ENCODE measurements at places on chromosomes 12 and 14. TPM values are rescaled to one million over a fixed set of nuclear protein-coding genes. Genes with fewer than 3 reads are reported as not detected.

DYNLL1 gene
- polyA plus RNA-seq: 326 TPM

HOXC5 gene
- not detected for polyA plus RNA-seq

SLC2A3 gene
- 234 TPM for polyA plus RNA-seq

NTF3 gene
- not detected for polyA plus RNA-seq

DDX24 gene
- 90.3 TPM for polyA plus RNA-seq

RNASE8 gene
- not detected for polyA plus RNA-seq

PLXNC1 gene
- polyA plus RNA-seq: 4.5 TPM

BLOC1S1 gene
- polyA plus RNA-seq: 176 TPM

TEX52 gene
- polyA plus RNA-seq: not detected

COL2A1 gene
- not detected for polyA plus RNA-seq

BDKRB2 gene
- not detected for polyA plus RNA-seq

DNA sequence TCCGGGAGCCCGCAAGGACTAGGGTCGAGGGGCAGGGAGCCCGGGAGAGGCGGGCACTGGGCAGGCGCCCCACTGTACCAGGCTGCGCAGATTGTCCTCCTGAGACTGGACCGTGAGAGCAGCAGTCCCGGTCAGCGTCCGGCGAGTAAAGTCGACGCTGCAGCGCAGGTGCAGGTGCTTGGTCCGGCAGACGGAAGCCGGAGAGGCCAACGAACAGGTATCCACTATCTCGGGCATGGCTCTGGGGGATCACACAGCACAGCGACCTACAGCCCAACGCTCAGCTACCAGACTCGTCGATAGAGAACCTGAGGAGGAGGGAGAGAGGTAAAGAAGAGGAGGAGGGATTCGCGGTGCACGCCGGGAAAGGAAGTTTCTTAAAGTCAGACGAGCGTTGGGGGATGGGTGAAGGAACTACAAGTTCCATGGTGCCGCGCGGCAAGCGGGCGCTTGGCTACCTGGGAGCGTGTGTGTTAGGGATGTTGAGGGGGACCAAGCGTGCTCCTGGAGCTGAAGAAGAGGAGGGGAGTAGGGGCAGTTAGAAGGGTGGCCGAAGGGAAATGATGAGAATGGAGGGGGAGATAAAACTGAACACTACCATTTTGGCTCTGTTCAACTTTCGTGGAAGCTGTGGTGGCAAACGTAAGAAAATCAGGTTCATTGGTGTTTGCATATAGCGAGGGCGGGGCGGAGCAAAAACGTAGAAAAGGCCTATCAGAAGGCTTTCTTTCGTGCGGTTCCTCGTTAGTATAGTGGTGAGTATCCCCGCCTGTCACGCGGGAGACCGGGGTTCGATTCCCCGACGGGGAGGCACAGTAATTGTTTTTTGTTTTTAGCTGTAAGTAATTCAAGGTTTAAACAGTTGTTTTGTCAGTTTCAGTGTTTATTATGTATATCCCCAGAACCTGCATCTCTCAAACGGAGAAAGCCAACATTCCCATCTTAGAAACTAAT, at the start of gene LTA4H:
Gene LTA4H, minus strand, starts transcription at position 305 of the 954 bp plus-strand sequence. Its CDS starts 68 bp downstream, at position 237.
- peak; percentile 96 for DNase-seq

DNA sequence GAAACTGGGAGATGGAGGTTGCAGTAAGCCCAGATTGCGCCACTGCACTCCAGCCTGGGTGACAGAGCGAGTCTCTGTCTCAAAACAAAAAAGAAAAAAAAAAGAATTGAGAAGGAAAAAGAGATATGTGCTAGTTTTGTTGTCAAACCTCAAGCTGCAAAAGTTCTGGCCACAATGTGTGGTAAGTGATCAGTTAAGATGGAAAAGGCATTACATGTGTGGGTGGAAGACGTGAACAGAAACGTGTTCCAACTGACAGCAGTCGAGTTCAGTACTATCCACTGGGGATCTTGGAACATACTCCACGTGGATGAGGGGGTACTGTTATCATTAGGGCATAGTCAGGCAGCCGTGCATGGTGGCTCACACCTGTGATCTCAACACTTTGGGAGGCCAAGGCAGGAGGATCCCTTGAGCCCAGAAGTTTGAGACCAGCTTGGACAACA, 17.3 kb downstream of the GPR68 start:
- no peak for DNase-seq

DNA sequence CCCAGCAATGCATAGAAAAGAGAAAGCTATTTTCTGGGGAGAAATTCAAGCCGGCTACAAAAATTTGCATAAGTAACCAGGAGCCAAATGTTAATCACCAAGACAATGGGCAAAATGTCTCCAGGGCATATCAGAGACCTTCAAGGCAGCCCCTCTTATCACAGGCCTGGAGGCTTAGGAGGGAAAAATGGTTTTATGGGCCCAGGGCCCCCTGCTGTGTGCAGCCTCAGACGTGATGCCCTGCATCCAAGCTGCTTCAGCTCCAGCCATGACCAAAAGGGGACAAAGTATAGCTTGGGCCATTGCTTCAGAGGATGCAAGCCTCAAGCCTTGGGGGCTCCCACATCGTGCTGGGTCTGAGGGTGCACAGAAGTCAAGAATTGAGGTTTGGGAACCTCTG, 15.8 kb downstream of the TMEM233 start:
- DNase-seq: no peak

DNA sequence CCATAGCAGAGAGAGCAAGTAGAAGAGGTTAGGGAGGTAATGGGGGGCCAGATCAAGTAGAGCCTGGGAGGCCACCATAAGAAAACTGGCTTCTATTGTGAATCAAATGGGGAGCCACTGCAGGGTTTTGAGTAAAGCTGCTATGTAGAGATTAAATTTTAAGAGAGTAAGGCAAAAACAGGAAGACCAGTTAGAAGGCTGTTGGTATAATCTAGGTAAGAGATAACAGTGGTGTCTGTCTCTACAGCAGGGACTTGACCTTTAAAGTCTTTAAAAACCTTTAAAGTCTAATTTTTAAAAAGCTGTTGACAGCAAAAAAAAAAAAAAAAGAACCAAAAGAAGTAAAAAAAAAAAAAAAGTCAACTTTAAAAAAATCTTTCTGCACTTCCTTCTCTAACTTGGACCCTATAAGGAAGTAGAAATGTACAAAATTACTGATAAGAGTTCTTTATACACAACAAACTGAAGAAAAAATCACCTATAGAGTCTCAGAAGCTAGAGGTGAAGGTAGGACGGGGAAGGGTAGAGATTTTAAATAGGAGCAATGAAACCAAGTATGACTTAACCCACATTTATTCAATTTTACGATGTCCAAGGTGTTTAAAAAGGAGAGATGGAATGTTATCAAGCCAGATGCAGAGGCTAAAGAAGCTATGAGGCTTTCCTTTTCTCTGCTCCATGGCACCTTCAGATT, 26.1 kb downstream of the SGPP1 start:
- DNase-seq: no peak

GRCh38 chr12:19130224-19131024, 891 bp downstream of the PLEKHA5 start:
- peak; percentile 7 for DNase-seq

DNA sequence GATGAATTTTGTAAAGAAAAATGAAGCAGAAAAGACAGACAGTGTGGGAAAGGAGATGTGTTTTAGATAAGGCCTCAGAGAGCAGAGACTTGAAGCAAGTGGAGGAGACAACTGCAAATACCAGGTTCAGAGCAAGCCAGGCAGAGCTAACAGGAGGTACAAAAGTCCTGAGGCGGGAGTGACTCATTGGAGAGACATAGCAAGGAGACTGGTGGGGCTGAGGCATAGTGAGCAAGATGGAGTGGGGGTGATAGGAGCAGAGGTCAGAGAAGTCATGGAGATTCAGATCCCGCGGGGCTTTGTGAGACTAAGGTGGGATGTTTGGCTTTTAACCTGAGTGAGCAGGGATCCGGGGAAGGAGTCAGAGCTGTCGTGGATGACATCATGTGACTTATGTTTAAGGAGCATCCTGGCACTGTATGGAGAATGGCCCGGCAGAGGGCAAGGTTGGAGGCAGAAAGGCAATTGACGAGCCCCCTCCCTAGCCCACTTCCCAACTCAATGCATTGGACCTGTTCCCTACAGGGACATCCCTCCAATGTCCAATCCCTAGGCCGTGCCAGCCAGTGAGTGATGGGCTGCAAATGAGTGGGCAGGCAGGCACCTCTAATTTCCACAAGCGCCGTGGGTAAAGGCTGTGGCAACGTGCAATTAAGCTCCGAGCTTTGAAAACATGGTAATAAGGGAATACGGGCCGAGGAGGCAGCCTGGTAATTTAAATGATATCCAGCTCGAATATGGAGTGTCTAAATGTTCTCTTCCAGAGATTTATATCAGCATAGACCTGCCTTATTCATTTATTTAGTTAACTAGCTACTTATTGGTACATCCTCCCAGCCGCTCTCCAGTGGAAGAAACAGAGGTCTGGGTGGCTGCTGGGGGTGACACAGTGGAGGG, 206.8 kb upstream of the LHX5 start:
- DNase-seq: no peak

DNA sequence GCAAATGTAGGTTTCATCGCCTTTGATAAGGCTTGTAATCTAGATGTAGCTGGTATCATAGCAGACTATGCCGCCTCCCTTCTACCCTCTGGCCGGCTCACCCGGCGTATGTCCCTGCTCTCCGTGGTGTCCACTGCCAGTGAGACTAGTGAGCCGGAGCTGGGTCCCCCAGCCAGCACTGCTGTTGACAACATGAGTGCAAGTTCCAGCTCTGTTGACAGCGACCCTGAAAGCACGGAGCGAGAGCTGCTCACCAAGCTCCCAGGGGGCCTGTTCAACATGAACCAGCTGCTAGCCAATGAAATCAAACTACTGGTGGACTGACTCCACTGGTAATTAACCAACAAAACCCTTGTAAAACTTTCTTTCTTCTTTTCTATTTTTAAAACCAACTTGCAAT, 49.0 kb upstream of the A2ML1 start:
- DNase-seq: no peak

DNA sequence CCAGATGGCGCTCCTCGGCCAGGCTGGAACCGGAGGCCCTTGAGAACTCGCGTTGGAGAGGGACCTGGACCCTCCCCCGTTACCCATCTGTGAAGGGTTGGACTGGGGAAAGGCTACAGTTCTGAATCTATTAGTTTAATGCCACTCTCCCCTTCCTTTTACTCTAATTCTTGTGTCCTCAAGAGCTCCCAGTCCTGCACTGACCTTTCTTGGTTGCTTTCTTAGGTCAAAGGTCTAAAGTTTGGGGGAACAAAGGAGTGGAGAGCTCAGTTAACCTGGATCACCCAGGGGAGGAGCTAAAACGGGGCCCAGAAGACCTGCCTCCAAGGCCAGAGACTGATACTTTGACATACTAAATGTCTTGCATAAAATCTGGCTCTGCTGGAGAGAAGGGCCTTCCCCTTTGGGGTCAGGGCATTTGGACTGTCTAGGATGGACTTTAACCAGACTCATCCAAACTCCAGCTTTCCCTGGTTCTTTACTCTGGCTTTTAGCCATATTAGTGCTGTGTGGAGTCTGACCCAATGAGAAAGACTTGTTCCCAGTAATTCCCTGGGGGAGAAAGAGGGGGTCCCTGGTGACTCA, 923 bp upstream of the MLF2 start:
- no peak for DNase-seq

DNA sequence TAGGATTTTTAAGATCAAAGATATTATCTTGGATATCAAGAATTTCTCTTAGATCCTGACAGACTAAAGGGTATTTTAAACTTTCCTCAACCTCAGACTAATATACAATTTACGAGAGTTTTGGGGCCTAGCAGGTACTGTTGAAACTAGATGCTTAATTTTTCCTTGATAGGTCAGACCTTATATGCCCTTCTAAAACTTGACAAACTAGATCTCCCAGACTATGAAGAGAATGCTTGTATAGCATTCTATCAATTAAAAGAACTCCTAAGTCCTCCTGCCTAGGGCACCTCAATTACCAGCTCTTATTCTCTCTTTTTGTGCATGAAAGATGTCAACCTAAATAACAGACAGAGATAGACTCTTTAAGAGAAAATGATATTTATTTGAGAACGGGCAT, 60.4 kb upstream of the TRIM9 start:
- no peak for DNase-seq

DNA sequence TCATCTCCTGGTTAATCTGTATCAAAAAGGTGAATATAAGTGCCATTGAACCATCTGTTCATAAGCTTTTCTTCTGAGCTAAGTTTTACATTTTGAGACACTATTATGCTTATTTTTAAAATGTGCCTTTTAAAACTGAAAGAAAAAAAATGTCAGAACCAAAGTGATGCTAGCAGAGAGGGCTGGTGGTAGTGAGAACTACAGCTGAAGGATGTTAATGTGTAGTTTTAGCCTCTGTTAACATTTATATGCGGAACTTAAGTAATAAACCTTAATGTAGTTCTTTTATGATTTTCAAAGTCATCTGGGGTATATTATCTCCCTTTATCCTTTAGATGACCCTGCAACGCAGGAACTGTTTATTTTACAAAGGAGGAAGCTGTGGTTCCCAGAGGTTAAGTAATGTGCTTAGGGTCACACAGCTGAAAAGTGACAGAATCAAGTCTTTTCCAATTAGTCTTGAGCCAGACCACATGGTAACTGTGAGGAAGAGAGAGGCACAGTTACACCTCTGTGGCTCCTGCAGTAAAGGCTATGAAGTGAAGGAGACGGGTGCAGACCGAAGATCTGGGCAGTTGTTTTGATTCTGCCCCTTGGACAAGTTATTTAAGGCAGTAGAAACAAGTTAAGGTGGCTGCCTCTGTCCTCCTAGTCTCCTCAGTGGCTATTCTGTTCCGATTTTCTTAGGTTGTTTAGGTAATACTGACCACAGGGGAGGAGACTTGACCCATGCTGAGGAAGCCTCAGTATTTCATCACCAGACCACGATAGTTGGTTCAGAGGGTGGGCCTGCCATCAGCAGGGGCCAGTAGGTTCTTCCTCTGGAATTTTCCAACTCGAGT, 23.9 kb downstream of the GNG2 start:
- no peak for DNase-seq

- DNase-seq: no peak
Observed at GRCh38 chr12:110248096-110248447, 33.0 kb upstream of the ATP2A2 start.

GRCh38 chr14:68701001-68701741, 91.7 kb downstream of the ZFP36L1 start:
- DNase-seq: no peak

- peak; percentile 25 for DNase-seq
Observed at GRCh38 chr12:123389560-123390351, 5.8 kb downstream of the KMT5A start.

DNA sequence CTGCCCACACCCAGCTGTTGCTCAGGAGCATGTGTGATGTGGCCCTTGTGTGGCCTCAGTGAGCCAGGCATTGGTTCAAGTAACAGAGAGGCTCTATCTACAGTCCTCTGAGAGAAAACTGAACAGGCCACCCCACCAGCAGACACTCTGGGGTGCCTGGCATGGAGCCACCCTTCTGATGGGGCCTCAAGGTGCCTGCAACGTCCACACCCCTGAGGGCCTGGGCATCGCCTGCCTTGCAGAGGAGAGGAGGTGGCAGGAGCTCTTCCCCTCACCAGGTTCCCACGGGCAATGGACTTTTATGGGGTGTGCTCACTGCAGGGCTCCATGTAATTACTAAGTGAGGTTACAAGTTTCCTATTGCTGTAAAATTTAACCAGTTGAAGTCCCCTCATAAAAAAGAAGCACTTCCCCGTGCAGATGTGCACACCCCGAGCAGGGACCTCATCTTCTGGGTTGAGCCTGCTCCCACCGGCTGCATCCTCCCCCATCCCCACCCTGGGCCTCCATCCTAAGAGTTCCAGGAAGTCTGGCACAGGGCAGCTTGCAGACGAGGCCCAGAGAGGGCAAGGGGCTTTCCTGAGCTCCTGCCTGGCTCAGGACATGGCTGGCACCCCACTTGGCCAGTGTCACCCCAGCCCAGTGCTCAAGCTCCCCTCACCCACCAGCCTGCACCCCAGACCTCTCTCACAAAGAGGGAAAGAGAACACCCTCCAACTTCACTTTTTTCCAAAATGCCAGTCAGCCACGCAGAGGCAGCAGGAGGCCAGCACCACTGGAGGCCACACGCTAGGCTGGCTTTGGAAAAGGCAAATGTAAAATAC, 270.4 kb upstream of the RTL1 start:
- no peak for DNase-seq

GRCh38 chr12:8781381-8782127, 40.9 kb upstream of the A2ML1 start:
- DNase-seq: no peak

All from naive B cell (primary cell).